ENCODE measurements at places on chromosomes 5 and 9.

DNA sequence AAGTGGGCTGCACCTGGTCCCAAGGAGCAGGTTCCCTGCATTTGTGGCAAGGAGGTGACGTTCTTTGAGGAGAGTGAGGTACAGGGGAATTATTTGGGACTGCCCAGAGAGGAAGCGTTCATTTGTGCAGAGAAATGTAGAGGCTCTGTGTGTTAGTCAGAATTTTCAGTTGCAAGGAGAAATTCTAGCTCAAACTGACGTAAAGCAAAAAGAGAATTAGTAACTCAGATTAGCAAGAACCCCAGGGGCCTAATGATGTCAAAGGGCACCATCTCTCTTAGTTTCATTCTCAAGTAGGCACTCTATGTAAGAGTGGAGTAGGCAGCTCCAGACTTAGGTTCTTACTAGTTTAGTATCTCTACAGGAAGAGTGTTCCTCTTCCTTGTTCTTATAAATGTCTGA is 2.4 kb upstream of the TXN start:
- DNase-seq = no peak

DNA sequence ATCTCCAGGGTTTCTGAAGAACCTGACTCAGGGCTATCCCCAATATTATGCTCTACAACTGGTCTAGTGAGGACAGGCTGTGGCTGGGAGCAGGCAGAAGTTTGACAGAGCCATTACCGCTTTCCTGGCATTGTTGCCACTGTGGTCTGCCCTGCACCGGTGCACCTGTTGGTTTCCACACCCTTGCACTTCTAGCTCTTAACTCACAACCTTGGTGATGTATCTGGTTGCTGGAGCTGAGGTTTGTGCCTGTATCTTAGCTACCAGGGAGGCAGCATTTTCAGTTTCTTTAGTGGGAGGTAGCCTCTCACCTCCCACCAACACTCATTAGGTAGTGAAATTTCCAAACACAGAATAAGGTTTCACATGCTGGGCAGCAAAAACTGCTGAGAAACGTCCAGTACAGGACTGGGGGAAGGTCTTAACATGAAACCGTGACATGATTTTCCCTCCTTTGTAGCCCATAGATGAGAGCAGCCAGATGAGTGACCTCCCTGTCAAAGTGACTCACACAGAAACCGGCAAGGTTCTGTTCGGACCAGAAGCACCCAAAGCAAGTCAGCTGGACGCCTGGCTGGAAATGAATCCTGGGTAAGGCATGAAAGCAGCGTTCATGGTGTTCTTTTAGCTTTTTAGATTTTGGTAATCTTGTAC is 57.7 kb downstream of the SMARCA2 start:
- no peak for DNase-seq

DNA sequence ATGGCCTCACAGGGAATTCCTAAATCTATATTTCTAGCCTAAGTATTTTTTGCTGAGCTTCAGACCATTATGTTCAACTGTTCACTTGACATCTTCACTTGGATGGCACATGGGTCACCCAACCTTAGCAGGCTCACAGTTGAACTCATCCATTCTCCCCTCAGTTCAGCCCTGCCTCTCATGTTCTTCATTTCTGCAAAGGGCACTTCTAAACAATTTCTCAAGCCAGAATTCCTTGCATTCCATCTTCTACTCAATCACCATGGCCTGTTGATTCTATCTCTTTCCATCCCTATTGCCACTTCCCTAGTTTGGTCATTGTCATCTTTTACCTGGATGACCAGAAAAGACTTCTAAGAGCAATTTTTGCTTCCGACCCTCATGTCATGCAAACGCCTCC is 7.3 kb upstream of the RGS3 start:
- no peak for DNase-seq

- DNase-seq = no peak
Observed at GRCh38 chr5:118042076-118042475, 946.3 kb downstream of the DTWD2 start.

GRCh38 chr5:125476901-125477585 is 730.6 kb upstream of the ZNF608 start:
- no peak for DNase-seq

DNA sequence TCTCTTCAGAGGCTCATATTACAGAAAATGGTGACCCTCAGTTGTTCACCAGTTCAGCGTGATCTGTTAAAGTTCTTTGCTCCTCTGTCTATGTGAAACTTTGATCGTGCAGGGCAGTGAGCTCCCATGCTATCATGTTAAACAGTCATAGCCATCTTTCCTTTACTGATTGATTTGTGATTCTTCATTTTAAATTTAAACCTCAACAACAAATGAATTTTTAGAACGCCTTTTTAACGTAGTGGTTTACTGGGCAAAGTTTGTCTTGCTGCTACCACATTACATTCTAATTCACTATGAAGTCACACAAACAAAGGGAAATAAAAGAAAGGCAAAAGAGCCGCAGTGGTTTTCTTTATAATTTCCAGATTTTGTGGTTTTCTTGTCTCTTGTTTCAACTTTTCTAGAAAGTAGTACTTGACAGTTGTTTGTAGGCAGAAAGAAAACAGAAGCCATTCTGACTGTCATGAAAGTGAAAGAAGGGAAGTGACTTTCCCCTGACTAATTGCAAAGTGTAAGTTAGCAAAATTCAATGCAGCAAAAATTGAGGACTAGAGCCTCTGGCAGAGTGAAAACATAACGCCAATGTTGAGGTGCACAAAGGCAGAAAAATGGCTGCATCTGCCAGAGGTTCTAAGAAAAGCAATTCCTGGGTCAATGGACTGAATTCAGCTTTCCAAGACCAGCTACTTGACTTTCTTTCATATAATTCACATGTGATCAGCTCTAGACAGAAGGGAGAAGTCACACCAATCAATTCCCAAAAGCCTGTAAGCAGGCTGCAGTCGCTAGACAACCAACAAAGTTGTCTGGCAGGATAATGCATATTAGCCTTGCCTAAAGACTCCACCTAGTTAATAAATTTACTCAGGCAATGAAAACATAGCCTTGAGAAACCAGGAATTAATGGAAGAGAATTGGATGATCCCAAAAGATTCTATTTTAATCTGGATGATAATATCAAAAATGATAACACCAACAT is 7.1 kb upstream of the IFNA6 start:
- no peak for DNase-seq

- DNase-seq = no peak
Observed at GRCh38 chr5:66306105-66306843, 162.2 kb downstream of the SREK1 start.

DNA sequence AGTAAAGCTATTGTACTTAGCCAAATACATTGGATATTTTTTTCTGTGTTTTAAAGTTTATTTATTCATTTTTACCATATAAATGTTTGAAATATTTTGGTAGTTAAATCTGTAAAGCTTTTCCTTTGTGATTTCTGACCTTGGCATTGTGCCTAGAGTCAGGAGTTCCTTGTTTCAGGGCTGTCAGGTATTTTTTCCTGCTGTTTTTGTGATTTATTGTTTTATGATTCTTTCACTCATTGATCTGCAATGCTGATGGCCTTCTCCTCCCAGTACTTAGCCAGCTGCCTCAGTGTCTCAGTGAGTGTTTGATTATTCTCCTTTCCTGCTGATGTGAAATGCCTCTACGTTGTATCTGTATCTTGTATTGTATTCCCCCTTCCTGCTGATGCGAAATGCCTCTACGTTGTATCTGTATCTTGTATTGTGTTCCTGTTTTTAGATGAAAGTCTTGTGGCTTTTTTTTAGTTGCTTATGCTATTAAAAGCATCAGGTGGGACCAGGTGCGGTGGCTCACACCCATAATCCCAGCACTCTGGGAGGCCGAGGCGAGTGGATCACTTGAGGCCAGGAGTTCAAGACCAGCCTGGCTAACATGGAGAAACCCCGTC is 61.0 kb downstream of the EHMT1 start:
- DNase-seq = no peak

GRCh38 chr9:20884985-20885593 is 146.4 kb downstream of the HACD4 start:
- peak; percentile 4 for DNase-seq

DNA sequence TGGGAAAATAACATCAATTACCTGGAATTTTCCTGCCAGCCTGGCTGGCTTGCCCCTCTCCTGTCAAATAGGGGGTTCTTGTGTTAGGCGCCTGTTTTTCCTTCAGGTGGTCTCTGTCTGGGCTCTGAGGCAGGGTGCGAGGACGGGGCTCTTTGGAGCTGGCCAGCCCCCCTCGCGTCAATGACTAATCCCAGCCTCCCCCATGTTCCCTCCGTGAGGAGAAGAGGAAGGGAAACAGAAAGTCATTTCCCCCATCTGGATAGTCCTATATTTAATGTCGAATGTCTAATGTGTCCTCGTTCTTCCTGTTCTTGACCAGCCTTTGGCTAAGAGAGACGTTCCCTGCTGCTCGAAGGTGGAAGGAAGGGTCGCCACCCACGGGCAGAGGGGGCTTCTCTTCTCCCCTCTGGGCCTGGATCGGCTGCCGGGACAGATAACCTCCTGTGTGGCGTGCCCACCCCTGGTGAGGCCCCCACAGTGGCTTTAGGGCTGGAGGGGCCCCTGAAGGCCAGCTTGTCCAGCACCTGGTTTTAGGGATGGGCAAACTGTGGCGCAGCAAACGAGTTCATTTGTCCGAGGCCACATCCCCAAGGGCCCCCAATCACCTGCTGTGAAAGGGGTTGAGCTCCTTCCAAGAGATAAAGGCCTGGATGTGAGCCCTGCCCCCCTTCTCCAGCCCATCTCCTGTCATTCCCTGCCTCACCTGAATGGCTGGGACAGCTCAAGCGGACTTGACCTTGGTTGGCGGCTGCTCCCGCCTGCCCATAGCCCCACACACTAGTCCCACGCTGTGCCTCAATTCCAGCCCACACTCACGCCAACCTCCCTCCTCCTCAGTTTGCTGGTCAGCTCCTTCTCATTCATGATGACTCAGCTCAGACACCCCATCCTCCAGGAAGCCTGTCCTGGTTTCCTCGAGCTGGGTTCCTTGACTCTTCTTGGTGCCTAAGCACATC is 35.9 kb upstream of the UNC5A start:
- no peak for DNase-seq

- DNase-seq = no peak
Observed at GRCh38 chr9:70635790-70636189, 221.3 kb upstream of the KLF9 start.

DNA sequence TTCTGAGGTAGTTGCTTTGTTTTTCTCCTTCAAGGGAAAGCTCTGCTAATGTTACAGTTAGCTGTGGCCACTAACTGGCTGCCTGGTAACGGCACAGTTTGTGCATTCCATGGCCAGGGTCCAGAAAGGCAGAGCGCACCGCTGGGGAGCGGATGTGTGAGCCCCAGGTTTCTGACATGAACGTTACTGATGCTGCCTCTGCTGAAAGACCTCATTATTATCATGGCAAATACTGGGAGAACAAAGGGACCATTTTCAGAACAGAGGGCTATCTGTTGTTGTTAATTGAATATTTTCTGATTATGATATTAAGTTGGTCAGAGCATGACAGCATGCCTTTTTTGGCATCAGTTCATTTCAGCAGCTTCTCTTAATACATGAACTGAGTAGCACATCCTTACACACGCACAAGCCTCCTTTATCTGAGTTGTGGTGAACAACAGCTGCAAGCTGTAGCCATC is 134.1 kb downstream of the NUDT12 start:
- no peak for DNase-seq

- DNase-seq = peak; percentile 41
Observed at GRCh38 chr9:128724744-128725211, 851 bp upstream of the ZDHHC12 start.

DNA sequence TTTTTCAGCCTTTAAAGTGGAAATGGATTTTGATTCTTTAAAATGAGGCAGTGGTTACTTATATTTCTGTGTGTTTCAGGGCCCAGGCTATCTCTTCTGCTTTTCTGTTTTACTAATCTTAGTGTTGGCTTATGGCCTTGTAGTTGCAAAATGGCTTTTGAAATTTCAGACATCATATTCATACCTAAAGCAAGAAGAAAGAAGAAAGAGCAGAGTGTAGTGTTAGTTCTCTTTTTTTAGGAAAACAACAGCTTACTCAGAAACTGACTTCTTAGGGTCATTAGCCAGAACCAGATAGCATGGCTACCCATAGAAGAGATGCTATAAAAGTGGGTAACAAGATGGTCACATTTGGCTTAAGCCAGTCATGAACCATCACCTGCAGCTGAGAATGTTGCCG is 20.9 kb downstream of the ZBED3 start:
- no peak for DNase-seq

- DNase-seq = no peak
Observed at GRCh38 chr5:62154758-62155157, 151.2 kb upstream of the KIF2A start.

GRCh38 chr5:127934791-127935256 is 148.7 kb upstream of the SLC12A2 start:
- DNase-seq = no peak

- no peak for DNase-seq
Observed at GRCh38 chr9:76185432-76185831, 208.8 kb downstream of the RFK start.

DNA sequence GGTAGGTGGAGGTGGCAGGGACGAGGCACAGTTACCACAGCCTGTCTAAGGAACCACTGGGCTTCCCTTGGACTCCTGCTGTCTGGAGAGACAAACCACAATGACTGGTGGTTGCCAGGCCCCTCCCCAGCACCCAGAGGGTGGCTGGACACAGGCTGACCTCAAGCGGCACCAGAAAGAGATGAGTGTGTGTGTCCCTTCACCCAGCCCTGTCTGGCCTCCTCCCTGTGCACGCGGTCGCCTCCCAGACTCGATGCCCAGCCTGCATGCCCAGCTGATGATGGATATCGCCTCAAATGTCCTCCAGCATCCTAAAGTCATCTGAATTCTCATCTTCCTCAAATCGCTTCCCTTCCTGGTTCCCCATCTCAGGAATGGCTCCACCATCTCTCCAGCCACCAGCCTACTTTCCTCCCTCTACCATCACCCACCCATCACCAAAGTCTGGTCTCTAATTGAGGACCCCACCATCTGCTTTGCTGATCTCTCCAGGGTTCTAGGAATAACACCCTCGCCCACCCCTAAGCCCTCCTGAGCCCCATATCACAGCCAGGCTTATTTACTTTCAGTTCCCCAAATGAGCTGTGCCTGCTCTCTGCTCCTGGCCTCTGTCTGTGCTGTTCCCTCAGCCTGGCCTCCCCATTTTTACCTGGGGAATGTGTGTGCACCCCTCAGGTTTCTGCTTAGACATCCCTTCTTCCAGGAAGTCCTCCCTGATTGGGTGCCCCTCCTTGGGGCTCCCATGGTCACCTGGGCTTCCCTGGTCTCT is 52.5 kb upstream of the GGTA1 start:
- no peak for DNase-seq

All from T-helper 22 cell (primary cell).